NCI-H1930 (cell line): ENCODE measurements at places on chromosomes 2 and 18.
A peak's percentile ranks its signal among the peaks of the same experiment; 100 is the strongest.

DNA sequence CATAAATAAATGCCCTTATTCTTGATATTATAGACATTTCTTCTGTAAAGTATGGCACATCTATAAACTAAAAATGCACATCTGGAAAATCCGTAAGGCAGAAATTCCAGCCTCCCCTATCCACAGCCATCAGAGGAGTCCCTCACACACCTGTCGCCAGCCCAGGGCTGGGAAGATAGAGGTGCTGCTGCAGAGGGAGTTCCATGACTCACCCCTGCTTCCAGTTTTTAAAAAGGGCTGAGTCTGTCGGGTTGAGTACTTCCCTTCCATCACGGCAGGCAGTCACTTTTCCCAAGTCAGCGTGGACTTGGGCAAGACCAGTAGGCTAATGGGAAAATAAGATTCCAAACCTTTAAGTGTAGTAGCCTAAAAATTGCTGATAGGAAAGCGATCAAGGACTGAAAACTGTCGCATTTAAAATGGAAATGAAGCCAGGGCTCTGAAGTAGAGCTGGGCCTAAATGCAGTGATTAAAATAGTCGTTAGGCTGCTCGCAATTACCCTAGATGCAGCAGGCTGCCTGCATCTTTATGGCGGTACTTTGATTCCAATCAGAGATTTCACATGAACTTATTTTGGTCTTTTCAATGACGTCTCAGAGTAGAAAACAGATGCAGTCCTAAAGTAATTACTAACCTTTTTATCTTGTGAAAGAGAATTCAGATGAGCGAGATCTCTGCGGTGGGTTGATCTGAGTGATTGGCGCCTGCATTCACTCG lies 280.5 kb downstream of the AGAP1 start:
- DNase-seq, result no peak

DNA sequence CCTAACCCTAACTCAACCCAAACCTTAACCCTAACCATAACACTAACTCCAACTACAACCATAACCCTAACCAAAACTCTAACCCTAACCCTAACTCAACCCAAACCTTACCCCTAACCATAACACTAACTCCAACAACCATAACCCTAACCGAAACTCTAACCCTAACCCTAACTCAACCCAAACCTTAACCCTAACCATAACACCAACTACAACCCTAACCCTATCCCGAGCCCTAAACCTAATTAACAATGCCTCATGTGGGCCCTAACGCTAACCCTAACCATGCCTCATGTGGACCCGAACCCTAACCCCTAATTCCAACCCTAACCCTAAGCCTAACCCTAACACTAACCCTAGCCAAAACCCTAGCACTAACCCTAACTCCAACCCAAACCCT lies 11.5 kb upstream of the GPR35 start:
- no peak for DNase-seq

DNA sequence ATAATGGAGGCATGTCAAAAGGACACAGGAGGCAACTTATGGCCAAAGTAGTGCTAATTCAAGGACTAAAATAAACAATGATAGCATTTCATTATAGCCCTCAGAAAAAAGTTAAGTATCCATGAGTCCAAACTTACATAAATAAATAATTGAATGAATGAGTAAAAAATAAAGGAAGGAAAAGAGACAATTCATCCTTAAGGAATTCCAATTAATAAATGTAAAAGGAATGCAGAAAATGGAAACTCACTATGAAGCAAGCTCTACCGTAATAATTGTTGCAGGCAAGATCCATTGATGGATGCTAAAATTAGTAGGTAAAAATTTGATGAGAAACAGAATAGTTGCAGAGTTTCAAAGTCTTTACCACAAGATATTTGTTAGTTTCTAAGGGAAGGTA lies 88.2 kb upstream of the RAPGEF4 start:
- DNase-seq, result no peak

- no peak for DNase-seq
Observed at GRCh38 chr2:108262036-108262435, 22.3 kb downstream of the SULT1C3 start.

GRCh38 chr2:165141601-165142354 lies 62.1 kb downstream of the SCN3A start:
- no peak for DNase-seq

GRCh38 chr2:188576651-188577050 lies 285.0 kb downstream of the GULP1 start:
- DNase-seq, result no peak

DNA sequence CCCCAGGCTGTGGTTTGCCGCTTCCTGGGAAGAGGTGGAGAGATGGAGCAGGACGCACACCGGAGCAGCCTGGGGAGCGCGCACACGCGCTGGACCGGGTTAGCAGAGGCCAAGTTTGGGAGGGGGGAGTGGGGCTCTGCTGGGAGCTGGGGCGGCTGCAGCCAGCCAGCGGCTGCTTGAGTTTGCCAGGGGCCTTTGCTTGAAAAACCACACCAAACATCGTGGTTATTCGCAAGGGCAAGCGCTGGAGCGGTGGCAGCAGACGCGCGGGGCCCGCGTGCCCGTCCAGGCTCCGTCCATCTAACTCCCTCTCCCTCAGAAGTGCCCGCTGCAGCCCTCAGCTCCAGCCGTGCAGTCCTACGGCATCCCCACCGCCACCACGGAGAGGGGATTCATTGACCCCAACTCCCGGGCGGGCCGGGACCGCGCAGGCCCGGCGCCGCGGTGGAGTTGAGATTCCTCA lies 4.6 kb downstream of the PTGR3 start:
- no peak for DNase-seq

DNA sequence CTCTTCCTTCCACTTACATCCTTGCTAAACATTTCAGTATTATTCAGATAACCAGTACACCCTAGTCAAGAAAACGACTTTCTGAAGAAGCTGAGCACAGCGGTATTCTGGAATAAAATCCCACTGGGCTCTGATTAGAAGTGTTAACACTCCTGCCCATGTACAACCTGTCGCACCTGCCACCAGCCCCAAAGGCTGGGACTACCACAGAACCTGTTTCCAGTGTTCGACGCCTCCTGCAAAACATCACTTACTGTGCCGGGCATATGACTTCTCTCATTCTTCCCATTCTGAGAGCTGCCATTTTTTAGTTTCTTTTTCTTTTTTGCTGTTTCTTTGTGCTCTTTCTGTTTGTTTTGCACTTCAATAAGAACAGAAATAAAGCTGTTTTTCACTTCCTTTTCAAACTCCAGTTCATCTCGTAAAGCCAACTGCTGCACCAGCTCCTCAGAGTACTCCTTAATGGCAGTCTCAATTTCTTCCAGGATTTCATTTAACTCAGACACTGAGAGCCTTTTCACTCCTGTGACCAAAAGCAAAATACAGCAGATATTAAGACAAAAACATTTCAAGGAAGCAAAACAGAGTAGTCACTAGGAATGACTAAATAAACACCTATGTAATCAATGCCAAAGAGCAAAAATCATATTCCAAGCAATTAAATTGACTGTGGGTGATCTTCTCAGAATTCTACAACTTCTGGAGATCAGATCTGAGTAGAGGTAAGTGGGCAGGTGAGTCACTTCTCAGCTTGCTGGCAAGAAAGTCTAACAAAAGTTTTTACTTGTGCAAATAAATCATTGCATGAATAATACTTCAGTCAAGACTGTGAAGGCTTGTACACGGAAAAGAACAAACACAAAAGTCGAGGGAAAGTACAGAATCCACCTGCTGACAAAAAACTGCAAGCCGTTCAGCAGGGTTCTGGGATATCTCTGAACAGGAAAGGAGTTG lies 19.3 kb downstream of the FEZ2 start:
- no peak for DNase-seq

GRCh38 chr2:203246646-203247045 lies 7.8 kb downstream of the CYP20A1 start:
- DNase-seq, result no peak

DNA sequence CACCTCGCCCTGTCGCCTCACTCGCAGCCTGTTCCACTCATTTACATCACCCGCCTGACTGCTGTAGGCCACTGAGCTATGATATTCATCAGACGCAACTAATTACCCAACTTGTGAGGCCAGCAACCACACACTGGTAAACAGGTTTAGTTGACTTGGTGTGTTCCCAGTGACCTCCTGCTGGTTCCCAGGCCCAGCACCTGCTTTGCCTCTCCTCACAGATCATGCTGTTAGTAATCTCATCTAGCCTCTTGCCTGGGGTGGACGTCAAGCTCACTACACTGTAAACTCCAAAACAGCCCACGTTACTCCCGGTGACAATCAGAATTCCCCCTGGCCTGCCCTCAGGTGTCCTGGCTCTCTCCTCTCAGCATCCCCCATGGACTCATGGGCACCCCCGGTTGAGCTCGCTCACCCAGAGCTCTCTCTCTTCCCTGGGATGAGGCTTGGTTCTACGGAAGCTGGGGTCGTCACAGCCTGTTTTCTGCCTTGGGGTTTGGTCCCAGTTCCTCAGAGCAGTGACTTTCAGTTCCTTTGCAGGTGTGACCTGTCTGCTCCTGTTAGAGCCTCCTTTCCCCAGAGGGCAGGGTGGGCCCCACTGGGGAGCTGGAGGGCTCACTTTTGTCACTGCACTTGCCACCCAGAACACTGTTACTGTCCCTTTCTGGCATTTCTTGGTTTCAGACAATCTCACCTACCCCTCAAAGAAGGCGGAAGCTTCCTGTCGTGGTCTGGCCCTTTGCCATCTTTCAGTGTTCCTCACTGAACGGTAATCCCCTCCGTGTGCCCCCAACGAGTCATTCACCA lies 40.3 kb downstream of the INPP5D start:
- DNase-seq, result no peak

DNA sequence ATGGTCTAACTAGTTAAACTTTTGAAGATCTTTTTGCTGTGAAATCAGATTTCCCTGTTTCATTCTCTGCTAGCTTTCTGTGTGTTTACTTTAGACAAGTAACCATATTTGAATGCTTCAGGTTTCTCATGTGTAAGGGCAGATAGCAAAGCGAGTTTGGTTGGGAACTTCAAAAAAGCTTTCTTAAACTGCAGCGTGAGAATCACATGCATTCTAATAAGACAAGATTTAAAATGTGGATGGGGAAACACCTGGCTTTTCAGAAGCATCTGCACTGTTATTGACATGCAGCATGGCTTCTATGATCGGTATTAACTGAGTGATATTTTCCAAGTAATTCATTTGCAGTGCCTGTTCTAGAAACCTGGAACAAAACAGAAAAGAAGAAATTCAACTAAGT lies 119.3 kb downstream of the ABCA12 start:
- DNase-seq, result no peak

DNA sequence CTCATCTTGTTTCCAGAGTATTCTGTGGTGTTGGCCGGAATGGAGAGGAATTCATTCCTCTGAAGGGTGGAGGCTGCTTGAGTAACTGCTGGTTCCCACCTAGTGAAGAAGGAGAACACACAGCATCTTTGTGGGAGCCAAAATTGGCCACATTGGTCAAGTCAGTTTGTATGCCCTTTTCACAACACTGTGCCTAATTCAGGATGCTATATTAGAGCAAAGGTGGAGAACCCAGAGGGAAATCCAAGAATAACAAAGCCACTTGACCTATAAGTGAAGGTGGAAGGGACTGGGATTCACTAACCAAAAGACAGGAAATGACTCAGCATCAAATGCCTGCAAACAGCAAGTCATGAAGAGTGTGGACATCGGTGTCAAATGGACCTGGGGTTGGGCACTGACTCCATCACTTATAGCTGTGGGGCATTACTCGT lies 27.3 kb upstream of the MLPH start:
- DNase-seq, result no peak

DNA sequence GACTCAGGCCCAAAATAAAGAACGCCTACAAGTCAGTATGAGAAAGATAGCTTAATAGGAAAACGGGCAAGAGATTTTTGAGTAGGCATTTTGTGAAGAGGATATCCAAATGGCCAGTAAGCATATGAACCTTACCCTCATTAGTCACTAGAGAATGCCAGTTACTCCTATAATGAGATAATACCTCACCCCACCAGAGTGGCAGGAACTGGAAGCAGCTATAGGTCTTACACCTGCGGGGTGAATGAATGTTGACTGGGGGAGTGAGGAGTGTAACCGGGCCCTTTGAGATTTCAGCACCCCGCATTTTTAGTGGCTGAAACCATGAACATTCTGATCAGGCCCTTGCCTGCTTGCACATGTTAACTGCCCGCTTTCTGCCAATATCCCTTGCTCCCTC lies 7.5 kb upstream of the PTPN2 start:
- DNase-seq, result no peak

- DNase-seq, result no peak
Observed at GRCh38 chr2:233972941-233973575, 55.9 kb downstream of the TRPM8 start.

GRCh38 chr2:107027810-107028209 lies 141.8 kb upstream of the ST6GAL2 start:
- no peak for DNase-seq

- no peak for DNase-seq
Observed at GRCh38 chr2:39217192-39217550, 26.6 kb downstream of the CDKL4 start.

DNA sequence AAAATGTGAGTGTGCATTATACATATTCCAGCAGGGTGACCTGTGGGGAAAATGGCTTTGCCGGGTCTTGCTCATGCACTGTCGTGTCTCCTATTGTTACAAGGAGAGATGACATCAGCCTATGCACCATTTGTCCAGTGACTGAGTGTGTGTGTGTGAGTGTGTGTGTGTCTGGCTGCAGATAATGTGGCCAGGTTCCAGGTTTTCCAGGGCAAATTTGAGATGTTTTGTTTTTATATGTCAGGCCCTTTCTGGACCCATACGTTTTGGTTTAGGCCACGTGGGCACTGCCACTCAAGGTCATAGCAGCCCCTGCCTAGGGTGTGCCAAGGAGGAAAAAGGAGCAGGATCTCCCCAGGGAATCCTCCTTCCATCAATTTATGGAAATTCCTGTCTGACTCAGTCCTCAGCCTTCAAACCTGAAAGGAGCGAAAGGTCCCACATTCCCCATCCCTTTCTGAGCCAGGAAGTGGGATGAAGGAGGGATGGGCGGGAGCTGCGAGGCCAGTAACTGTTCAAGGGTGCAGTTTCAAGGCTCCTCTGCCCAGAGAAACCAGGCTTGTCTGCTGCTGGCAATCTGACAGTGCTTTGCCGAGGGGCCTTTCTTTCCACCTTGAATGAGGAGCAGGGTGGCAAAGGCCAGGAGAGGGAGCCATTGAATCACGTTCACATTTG lies 93.0 kb upstream of the SMAD2 start:
- peak; percentile 43 for DNase-seq

DNA sequence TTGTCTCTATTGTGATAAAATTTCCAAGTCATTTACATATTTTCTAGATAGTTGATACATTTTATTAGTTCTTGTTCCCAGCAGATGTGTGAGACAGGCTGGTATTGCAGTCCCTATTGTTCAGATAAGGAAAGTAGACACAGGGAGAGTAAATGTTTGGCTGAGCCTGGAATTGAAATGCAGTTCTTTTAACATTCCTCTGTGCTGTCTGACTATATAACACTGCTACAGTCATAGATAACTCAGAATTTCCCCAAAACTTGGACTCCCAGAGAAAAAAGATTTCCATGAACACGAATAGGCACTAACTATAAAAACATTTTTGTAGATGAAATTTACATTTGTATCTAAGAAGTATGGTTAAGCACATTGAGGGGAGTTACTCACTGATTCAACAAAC lies 71.4 kb downstream of the PLCL1 start:
- DNase-seq, result no peak
